CD4-positive, alpha-beta T cell treated with Interleukin-15 for 1 hour (primary cell): ENCODE measurements at places on chromosomes 11 and 22.

GRCh38 chr22:44609400-44609988 is 92.5 kb upstream of the PRR5 start:
- no peak for DNase-seq

GRCh38 chr11:86179646-86180064 is 64.9 kb upstream of the EED start:
- DNase-seq = no peak

- no peak for DNase-seq
Observed at GRCh38 chr22:17137861-17138425, 16.8 kb upstream of the TMEM121B start.

DNA sequence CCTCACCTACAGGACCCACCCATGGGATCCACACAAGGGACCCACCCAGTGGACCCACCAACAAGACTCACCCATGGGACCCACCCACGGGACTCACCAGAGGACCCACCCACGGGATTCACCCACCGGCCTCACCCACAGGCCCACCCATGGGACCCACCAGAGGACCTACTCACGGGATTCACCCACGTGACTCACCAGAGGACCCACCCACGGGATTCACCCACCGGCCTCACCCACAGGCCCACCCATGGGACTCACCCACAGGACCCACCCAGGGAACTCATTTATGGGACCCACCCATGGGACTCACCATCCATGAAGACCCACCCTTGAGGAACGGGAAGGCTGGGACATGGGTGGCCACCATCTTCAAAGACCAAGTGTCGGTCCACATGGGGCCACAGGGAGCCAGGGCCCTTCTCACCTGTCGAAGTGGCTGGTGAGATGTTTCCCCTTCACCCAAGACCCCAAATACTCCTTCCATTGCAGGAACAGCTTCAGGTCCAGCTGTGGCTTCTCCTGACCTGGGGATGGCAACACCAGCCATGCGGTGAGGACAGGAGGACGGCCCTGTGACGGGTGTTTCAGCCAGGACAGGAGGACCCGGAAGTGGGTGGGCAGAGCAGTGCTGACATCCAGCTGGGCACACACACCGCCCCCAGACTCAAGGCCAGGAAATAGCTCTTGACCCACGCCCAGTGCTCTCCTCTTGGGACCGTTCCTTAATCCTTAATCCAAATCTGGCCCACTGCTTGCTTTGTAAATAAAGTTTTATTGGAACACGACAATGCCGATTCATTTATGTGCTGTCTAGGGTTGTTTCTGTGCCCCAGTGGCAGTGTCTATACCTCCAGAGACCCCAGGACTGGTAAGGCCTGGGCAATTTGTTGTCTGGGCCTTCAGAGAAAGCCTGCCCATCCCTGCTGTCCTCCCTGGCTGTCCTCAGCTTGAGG is 1005.1 kb downstream of the BRD1 start:
- no peak for DNase-seq

DNA sequence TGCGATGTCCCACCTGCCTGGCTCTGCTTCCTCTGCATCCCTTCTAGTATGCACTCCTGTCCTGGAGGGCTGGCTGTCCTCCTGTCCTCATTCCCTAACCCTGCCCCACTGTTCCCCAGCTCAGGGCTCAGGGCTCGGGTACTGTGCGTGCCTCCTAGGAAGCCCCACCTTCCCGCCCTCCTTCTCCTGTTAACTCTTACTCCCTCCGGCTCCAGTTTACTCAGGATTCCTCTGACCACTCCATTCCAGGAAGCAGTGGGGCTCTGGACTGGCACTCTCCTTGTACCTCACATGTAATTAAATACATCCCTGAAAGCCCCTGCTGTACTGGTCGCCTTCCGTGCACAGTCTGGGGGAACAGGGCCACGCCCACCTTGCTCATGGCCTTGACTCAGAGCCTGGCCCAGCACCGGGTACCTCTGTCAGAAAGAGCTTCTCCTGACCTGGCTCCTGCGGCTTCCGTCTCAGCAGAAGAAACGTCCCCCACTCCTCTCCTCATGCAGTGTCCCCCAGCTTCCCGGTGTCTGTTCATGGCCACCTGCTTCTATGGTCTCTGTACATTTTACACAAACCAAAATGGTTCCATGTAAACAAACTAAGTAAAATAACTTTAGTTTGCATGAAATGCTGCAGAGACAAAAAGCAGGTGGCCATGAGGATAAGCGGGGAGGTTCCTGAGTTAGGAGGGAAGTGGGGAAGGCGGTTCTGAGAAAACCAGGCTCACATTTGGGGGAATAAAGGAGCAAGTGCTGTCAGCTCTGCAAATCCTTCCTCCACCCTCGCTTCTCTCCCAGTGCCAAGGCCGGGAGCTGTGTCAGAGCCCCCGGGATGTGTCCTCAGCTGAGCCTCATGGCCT is 445.9 kb downstream of the BRD1 start:
- no peak for DNase-seq

DNA sequence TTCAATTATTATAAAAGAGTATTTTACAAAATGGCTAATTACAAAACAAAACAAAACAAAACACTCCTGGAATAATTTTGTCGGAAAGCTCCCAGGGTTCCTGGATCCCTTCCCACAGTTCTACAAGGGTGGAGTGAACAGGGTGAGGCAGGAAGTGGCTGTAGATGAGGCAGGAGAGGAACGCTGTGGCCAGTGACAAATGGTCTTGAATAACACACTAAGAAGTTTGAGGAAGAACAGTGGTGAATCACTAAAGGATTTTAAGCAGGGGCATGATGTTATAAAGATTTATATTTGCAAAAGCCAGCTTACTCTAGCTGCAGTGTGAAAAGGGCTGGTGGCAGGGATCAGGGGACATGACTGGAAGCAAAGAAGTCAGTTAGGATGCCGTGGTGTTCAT is 33.8 kb upstream of the APOA1 start:
- no peak for DNase-seq

DNA sequence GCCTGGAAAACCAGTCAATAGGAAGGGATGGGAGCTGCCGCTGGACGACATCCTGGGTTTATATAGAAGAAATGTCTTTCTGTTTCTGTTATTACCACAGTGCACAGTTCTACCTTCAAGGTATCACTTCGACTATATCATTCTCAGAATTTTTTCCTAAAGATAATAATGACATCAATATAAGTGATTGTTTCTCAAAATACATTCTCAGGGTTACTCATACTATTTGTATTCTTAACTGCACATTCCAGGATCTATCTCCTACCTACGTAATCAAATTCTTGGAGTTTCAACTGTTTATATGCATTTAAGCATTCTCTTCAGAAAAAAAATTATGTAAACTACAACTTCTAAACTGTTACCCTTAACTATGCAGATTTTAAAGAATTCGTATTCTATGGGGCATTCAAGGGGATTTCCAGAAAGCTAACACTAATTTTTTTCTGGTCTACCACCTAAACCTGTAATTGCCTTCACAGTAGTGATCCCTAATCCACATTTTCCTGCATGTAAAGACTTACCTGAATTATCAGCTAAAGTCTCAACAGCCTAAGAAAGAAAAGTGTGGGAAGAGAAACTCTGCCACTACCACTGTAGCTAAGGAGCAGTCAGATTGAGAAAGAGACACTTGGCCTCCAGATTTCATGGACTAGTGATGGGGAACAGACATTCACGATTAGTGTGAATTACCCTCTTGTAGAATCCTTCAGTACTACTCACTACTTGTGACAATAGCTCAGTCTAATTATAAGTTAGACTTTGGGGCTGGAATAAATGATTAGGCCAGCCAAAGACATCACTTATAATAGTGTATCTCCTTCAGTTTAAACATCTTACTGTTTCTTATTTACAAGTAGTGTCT is at the start of gene OR51B5:
TSS of gene OR51B5 (minus strand) at position 51 of the 862 bp plus-strand sequence. CDS start at position 51, 0 bp downstream.
- DNase-seq = no peak

- no peak for DNase-seq
Observed at GRCh38 chr11:24623121-24623520, 126.3 kb downstream of the LUZP2 start.

- no peak for DNase-seq
Observed at GRCh38 chr11:23903044-23903704, 593.7 kb upstream of the LUZP2 start.

GRCh38 chr11:117863383-117863782 is 13.1 kb downstream of the FXYD6 start:
- no peak for DNase-seq

DNA sequence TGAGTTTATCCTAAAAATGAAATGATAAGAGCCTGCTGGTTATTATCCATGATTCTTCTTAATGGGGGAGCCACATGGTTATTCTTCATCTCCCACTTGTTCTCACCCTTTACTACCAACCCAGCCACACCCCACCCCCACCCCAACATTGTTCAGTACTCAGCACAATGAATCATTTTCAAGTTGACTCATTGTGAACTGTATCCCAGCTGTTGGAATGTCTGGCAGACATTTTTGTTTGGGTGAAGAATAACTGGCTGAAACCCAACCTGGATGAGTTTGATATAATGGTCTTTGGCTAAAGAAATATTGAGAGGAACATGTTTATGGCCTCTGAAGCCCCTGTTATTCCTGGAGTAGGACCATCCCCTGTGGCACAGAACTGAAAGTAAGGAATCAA is 136.2 kb downstream of the ELP4 start:
- no peak for DNase-seq

- no peak for DNase-seq
Observed at GRCh38 chr11:134862587-134863195, 450.6 kb upstream of the B3GAT1 start.

GRCh38 chr11:11324090-11324489 is 29.0 kb downstream of the CSNK2A3 start:
- no peak for DNase-seq

- DNase-seq = no peak
Observed at GRCh38 chr11:58503361-58503856, 4.5 kb downstream of the OR5B21 start.

GRCh38 chr11:103215812-103216211 is 106.6 kb downstream of the DYNC2H1 start:
- no peak for DNase-seq

DNA sequence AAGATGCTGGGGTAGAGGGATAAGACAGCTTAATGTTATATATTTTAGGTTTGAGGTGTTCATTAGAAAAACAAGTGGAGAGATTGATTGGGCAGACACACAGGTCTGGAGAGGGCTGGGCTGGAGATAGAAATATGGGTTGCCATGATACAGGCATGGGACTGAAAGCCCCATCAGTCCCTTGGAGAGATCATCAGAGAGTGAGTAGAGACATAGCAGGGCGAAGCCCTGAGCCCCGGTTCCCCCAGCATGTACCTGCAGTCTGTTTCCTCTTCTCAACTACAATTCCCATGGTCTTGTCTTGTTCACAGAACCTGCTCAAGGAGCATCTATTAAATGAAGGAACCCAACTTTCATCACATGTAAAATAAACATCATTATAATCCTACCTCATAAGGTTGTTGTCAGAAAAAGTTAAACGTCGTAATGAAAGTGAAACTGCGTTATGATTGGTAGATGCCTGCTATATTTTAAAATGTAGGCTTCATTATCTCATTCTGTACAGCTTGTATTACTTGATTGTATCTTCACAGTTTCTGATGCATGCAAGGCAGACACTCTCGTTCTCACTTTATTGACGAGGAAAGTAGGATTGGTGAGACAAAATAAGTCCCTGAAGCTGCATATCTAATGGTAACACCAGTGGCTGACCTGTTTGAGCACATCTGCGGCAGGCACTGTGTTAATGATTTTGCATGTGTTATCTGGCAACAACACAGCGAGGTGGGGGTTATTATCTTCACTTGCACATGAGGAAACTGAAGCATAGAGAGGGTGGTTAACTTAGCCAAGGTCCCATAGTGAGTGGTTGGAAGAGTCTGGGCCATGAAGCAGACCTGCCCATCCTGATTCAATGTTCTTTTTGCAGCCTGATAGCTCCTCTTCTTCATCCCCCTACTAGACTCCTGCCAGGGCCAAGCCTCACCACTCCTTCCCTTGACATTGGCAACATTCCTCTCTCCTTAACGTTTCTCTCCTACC is 63.5 kb downstream of the ENDOD1 start:
- no peak for DNase-seq

DNA sequence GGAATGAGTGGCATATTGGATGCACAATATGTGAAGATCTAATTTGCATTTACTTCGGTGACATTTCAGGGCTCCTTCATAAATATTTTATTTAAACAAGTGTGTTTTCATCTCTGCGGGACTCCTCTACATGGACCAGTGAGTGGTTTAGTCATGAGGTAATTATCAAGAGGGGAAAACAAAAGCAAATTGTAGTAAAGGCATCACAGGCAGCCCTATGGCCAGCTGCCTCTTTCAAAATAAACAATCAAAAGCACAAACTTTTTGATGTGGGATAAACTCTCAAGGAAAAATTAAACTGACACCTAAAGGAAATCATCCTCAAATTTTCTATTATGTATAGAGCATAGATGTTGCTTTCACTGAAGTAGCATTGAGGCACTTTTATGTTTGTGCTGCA is 6.0 kb downstream of the SYT9 start:
- DNase-seq = no peak

- no peak for DNase-seq
Observed at GRCh38 chr11:15228331-15228849, 113.7 kb downstream of the INSC start.

GRCh38 chr11:82046778-82047177 is 686.9 kb downstream of the FAM181B start:
- no peak for DNase-seq

DNA sequence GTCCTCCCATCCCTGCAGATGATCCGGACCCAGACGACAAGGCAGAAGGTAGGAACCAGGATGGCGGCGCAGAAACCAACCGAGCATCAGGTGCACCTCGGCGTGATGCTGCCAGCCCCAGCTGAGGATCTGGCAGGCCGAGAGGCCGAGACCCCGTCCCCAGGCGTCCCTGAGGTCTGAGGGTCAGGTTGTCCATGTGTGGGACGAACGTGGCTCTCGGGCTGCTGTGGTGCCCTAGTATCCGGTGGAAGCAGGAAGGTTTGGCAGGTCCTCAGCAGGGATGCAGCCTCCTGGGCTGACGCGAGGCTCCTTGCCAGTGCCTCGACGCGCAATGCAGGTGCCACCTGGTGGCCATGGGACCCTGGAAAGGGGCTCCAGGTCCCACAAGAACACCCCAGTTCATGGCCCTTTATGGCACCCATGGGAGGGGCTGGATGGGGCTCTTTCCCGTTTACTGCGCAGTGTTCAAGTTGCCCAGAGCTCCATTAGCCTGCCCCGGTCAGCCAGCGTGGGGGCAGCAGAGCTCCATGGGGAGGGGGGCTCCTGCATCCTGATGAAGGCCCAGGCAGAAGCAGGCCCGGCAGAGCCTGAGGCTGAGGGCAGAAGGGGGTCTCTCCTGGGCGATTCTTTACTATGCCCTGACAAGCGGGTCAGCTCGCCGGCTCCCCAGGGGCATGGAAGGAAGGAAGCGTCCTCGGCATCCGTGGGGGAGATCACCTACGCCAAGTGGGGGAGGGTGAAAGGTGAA is 129.9 kb downstream of the CTTN start:
- DNase-seq = peak; percentile 13
